ENCODE measurements at places on chromosomes 1 and 21.

- DNase-seq, result no peak
These were observed at the start of gene B3GALNT2 for GRCh38 chr1:235504122-235504493. Gene B3GALNT2, minus strand, starts transcription at chr1:235504452. Its CDS starts 200 bp downstream, at chr1:235504252.

GRCh38 chr21:42103843-42104242, 32.7 kb downstream of the UMODL1 start:
- no peak for DNase-seq

DNA sequence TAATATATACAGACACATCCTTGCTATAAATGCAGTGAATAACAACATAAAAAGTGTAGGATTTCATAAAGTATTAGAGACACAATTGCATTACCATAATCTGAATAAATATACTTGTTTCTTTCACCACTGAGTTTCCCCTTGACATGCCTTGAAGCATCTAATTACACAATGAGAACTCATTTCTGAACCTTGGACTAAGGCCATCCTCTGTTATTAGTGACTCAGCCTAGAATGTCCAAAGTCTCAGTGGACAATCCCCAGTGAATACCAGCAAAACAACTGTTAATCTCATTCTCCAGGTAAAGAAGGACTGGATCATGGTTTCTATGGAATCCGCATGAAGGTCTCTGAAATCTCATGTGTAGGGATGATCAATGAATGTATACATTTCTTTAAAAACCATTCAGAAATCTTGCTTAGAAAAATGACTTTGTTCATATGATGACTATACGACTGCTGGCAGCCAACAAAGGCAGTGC, at the start of gene OR2L5:
OR2L5 (plus strand) TSS at position 432 of the 482 bp plus-strand sequence. CDS start 8,288 bp downstream, outside the sequence.
- no peak for DNase-seq

DNA sequence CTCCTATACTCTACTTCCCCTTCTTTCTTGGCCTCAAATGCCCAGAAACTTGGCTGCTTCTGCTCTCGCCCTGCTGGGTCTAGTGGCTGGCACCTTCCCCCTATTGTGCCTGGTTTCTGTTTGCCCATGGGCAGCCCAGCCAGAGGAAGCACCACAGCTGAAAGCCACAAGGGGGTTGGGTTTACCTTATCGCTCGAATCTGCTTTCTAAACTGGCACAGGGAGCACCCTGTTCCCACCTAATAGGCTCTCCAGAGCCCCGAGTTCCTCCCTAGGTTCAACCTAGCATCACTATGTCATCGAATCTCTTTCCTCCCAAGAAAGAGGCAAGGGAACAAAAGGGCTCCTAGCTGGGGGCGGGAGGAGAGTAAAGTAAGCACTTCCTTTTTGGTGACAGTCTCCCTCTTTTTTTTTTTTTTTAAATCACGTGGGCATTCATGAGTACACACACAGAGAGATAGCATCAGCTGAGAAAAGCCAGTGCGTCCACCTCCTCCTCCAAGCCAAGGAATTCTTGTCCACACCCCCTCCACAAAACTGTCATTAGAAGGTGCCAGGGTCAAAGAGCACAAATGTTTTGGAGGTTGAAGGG, 72.8 kb downstream of the PLEKHA6 start:
- peak; percentile 24 for DNase-seq

DNA sequence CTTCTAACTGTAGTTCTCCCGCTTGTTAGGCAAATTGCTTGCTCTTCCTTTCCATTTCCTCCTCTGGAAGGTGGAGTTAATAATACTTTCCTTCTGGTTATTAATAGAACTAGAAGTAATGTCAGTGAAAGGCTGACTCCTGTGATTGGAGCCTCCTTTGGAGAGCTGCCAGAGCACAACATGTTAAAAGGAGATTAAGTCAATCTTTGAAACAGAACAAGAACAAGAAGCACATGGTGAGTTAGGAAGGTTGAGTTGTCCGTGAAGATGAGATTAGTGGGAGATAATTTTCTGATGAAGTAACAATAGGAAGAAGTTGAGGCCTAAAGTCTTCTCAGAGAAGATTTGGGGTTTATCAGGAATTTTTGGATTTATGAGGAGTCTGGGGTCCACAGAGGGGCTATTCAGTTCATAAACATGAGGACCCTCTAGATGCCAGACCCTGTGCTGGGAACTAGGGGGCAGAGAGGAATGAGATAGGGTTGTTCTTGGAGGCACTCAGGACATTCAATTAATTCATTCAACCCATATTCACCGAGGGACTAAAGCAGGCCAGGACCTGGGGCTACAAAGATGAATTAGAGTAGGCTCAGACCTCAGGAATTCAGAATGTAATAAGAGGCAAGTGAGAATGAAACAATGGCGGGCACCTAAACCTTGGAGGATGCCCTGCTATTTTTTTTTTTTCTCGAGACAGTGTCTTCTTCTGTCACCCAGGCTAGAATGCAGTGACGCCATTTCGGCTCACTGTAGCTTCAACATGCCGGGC, 40.7 kb upstream of the DHCR24 start:
- DNase-seq, result no peak

- DNase-seq, result no peak
These were observed 36.1 kb downstream of the BRINP2 start for GRCh38 chr1:177206831-177207355.

All from stimulated activated CD4-positive, alpha-beta T cell treated with anti-CD3 and anti-CD28 coated beads, Interleukin-4, amount 100 ng/mL, for 4 hours (primary cell).